Amygdala (tissue), 56 donors: ENCODE measurements at places on chromosomes 2 and 18.

DNA sequence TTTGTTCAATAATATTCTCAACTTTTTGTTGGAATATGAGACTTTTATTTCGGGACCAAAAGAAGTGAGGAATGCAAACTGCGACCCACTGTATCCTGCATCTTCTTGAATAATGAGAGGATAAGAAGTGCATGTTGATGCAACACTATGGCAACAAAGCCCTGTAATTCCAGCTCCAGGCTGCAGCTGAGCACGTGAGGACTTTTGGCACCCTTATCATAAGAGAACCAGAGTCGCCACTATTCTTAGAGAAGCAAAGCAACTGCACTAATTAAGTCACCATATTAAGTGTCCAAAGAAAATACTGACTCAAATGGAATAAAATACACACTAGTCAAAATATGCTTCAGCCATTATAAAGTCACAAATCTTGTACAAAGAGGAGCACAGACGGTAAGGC, 65.8 kb downstream of the FAM210A start:
- no peak for DNase-seq

- DNase-seq, result no peak
These were observed 15.1 kb downstream of the USP40 start for GRCh38 chr2:233551491-233551890.

GRCh38 chr2:34729845-34730244, 1130.7 kb upstream of the FAM98A start:
- DNase-seq, result no peak

- no peak for DNase-seq
These were observed 9.7 kb downstream of the STARD7 start for GRCh38 chr2:96198921-96199320.

- DNase-seq, result no peak
These were observed 69.5 kb downstream of the GPD2 start for GRCh38 chr2:156505696-156506095.

DNA sequence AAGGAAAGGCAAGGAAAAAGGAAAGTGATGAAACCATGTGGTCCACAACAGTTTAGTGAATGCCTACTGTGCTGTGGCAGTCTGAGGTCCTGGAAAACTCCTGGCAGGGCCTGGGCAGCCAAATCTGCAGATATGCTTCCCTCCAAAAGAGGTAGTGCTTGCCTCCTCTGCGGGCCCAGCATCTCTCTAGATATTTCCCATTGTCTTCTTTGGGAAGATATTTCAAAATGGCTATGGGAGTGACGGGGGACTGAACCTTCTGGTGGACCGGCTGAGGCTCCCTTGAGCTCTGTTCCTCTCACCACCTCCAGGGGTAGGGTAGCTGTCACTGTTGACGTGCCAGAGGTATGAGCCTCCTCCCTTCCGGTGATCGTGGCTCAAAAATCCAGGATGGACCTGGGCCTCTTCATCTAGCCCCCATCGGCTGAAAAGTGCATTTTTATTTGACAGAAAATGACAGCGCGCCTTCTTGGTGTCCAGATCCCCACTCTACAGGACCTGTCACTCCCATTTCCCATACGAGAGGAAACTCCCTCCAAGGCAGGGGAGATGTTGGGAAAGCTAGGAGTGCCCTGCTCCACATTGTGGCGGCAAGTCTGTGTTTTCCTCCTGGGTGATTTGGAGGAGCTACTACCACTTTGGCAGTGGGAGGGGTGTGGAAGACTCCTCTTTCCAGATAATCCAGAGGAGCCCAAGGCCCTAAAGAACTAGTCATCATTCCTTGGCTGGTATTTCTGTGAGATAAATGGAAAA, 9.4 kb upstream of the PAX3 start:
- DNase-seq, result no peak

DNA sequence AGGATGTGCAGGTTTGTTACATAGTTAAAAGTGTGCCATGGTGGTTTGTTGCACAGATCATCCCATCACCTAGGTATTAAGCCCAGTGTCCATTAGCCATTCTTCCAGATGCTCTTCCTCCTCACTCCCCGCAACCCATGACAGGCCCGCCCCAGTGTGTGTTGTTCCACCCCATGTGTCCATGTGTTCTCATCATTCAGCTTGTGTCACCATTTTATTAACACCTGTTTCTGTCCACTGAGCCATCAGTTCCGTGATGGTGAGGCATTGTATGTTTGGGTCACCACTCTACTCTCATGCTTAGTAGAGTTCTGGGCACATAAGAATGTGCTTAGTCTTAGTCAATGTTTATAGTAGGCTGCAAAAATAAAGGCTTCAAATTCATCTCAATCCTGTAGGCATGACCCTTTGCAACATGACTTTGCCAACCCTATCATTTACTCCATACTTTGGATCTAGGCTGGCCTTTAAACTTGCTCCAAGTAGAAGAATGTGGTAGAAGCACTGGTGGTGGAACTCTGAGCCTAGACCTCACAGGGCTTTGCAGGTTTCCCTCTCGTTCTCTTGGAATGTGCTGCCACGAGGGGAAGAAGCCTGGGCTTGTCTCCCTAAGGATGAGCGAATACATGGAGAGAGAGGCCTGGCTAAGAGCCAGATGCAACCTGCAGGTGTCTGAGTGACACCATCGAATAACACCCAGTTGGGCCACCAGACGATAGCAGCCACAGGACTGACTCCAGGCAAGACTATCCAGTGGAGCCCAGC, 161.5 kb downstream of the NAPG start:
- no peak for DNase-seq

GRCh38 chr2:77034445-77034844, 487.7 kb downstream of the LRRTM4 start:
- no peak for DNase-seq

GRCh38 chr2:121902616-121903015, 147.2 kb downstream of the TSN start:
- DNase-seq, result no peak

GRCh38 chr2:29663268-29663667, 258.1 kb downstream of the ALK start:
- no peak for DNase-seq

DNA sequence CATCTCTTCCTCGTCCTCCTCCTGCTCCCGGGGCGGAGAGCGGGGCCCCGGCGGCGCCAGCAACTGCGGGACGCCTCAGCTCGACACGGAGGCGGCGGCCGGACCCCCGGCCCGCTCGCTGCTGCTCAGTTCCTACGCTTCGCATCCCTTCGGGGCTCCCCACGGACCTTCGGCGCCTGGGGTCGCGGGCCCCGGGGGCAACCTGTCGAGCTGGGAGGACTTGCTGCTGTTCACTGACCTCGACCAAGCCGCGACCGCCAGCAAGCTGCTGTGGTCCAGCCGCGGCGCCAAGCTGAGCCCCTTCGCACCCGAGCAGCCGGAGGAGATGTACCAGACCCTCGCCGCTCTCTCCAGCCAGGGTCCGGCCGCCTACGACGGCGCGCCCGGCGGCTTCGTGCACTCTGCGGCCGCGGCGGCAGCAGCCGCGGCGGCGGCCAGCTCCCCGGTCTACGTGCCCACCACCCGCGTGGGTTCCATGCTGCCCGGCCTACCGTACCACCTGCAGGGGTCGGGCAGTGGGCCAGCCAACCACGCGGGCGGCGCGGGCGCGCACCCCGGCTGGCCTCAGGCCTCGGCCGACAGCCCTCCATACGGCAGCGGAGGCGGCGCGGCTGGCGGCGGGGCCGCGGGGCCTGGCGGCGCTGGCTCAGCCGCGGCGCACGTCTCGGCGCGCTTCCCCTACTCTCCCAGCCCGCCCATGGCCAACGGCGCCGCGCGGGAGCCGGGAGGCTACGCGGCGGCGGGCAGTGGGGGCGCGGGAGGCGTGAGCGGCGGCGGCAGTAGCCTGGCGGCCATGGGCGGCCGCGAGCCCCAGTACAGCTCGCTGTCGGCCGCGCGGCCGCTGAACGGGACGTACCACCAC, 2.1 kb downstream of the GATA6 start:
- no peak for DNase-seq

DNA sequence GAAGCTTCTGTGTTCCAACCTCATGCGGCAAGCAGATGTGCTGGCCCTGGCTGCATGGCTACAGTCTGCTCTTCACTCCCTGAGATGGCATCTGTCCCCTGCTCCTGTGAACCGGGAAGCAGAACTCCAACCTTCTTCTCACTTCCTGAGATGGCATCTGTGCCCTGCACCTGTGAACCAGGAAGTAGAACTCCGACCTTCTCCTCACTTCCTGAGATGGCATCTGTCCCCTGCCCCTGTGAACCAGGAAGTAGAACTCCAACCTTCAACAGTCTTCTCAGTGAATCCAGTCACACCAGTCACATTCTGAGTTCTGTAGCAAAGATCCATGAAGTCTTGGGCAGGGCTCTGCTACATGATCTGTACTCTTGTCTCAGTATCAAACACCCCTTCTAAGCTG, 887.2 kb upstream of the KLHL29 start:
- no peak for DNase-seq

DNA sequence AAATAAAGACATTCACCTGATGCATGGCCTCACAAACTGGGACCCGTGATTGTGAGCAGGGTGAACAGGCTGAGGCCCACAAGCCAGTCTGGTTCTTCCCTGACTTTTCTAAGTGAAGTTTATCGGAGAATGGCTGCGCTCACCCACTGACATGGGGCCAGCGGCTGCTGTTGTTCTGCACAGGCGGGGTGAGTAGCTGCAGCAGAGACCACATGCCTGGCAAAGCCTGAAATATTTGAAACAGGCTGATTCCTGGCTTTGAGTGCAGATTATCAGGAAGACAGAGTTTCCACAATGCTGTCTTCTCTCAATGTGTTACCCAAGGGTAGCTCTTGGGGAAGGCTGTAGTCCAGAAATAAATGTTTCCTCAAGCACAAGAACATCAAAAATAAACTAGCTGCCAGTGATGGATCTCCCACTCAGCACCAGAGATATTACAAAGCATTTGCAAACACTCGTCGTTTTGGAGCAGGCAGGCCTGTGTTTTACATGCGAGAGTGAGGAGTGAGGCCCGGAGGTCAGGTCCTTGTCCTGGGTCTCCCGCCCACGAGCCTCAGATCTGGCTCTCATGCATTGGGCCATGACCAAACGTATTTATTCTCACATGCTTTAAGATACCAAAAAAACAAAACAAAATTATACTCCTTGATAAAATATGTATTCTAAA, 647.1 kb downstream of the GALR1 start:
- no peak for DNase-seq

- no peak for DNase-seq
These were observed 39.8 kb downstream of the RHBDD1 start for GRCh38 chr2:226875438-226876225.

GRCh38 chr2:171098607-171099006, 62.1 kb downstream of the TLK1 start:
- DNase-seq, result no peak

DNA sequence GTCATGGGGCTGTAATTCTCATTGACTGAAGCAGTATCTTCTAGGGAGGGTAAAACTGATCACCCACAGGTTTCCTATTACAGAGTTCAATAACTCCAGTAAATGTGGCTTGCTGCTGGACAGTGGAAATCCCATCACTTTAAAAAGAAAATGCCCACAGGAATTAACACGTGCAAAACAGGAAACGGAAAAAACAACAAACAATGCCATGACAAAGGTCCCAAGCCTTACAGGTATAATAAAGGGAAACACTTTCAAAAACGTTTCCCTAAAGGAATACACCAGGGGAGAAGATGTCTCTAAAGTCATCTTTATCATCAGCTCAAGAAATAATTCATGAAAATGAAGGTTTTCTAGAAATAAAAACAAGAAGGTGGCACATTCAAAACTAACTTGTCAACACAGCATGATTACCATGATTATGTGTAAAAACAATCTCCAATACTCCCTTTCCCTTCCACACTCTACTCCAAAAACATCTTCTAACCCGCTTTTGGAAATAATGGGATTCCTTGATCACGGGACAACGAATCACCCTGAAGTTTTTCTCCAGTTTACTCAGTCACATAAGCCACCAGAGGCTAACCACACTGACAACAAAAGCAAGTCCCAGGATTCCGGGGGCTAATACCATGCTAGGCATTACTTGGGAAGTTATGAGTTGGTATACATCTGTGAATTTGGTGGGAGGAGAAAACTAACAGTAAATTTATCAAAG, 167.9 kb downstream of the TCF4 start:
- no peak for DNase-seq

DNA sequence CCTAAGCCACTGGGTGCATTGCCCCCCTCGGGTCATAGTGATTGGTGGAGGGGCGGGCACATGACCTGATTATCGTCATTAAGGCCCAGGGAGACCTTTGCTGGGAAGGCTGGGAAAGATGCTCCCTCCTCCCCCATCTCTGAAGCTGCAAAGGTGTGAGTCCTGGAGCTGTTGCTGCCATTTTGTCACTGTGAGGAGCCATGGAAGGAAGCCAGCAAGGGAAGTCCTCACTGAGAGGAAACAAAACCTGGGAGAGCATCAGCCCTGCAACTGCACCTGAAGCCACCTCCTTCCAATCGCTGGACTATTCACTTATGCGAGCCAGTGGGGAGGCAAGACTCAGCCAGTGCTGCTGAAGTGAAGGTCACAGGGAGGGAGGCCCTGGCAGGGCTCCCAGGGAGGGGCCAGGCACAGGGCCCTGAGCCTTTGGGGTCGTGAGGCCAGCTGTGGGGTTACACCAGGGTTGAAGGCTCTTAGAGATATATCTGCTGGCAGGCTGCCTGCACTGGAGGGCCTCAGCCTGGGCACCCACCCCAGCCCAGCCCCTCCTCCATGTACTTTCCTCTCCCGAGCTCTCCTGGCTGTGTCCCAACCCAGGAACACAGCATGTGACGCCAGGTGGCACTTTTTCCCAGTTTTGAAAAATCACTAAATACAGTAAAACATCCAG, 10.7 kb upstream of the FAHD2A start:
- no peak for DNase-seq

- DNase-seq, result no peak
These were observed 57.6 kb upstream of the CD302 start for GRCh38 chr2:159855557-159856061.

- DNase-seq, result no peak
These were observed 115.2 kb downstream of the MAPK4 start for GRCh38 chr18:50675043-50675442.

DNA sequence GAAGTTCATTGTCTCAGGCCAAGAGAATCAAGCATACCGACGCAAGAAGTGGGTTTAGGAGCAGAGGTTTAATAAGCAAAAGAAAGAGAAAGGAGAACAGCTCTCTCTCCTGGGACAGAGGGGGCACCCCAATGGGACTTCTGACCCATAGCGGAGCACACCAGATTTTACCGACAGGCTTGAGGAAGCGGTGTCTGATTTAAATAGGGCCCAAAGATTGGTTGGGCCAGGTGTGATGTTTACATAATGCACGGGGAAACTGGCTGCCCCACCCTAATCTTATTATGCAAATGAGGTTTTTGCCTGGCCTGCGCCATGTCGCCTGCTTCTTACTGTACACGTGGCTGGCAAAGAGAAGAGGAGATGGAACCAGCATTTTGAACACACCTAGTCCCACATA, 106.2 kb downstream of the MREG start:
- no peak for DNase-seq

- no peak for DNase-seq
These were observed 219.3 kb downstream of the SPP2 start for GRCh38 chr2:234269769-234270204.

- no peak for DNase-seq
These were observed at the start of gene XDH for GRCh38 chr2:31414601-31415241. Gene XDH (minus strand): TSS chr2:31414742. CDS start chr2:31414666, 76 bp downstream.
